Pulmonary artery endothelial cell (primary cell): ENCODE measurements at places on chromosomes 2 and 18.
A peak's percentile ranks its signal among the peaks of the same experiment; 100 is the strongest.

GRCh38 chr2:176174824-176175708 lies 13.4 kb upstream of the HOXD1 start:
- DNase-seq: no peak

DNA sequence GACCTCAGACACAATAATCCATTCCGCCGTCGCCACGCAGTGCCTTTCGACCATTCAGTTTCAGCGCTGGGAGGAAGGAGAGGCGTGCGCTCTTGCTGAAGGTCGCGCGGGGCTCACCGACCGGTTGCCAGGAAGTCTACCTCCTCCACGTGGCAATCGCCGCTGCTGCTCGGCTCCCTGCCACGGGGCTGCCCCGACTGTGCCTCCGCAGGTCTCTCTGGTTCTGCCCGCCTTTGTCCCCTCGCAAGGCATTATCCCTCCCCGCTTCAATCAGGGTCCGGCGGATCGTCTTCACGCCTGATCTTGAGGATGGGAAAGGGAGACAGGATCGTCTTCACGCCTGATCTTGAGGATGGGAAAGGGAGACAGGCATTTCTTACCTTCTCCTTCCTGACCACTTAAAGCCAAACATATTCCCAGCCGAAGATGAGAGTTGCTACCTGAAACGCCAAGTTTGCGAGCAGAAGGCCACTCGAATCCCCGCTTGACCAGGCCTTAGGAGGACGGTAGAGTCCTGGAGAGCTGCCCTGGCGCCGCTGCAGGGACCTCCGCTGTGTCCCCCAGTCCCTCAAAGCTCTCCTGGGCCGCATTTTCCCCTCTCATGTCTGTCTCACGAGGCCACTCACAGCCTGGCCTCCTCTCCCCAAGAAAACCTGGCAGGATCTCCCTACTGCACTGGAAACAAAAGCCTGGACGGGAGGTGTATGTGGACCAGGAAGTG lies 4.3 kb upstream of the GPR45 start:
- no peak for DNase-seq

- DNase-seq: no peak
Observed at GRCh38 chr2:104501929-104502328, 352.0 kb upstream of the POU3F3 start.

GRCh38 chr2:26581991-26582842 lies 58.9 kb downstream of the CIB4 start:
- DNase-seq: no peak

DNA sequence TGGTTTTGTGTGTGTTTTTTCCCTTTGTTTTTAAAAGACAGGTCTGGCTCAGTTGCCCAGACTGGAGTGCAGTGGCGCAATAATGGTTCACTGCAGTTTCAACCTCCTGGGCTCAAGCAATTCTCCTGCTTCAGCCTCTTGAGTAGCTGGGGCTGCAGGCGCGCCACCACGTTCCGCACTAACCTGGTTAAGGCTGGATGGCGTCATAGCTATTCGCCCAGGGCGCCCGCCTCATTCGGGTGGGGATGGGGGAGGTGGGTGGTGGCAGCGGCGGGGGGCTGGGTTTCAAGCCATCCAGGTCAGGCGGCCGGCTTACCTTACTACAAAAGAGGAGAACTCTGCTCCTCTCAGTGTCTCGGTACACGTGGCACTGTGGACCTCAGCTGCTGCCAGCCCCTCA lies 42.8 kb downstream of the EEF1B2 start:
- no peak for DNase-seq

GRCh38 chr18:36035253-36035652 lies 32.1 kb downstream of the RPRD1A start:
- DNase-seq: peak; percentile 72

DNA sequence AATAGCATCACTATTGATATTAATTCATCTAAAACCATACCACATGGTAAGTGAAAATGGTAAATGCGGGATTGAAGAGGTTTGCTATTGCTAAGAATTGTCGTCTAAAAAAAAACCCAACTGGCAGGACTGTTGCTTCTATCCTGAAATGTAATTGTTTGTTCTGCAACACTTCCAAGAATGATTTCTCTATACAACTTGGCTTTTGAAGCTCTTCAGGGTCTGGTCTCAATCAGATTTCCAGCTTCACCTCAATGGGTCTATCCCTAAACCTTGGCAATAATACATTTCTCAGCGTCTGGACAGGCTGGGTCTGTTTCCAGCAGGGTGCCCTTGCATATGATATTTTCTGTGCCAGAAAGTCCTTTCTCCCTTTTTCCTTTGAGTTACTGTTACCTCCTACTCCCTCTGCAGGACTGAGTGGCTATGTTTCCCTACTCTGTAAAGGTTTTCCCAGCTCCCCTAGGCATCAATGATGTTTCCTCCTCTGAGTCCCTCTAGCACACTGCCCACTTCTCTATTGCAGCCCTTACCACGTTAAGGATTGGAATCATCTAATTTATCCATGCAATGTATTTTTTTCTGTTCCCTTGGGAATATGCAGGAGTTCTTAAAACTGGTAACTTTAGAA lies 118.2 kb upstream of the REV1 start:
- no peak for DNase-seq

DNA sequence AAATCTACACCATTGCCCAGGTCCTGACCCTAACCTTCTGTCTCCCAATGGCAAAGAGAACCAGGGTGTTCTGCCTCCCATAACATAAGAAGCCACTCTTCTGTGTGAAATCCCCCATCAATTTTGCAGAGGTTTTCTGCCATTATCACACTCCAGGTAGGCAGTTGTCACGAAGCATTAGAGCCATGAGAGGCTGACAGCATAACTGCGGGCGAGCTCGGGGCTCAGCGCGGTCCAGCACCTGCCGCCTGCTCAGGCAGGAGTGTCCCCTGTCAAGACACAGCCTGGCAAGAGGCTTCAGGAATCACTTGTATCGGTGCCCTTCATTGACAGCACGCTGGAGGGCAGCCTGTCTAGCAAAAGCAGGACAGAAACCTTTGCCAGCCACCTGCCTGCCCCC lies 251.2 kb downstream of the SATB2 start:
- DNase-seq: no peak

DNA sequence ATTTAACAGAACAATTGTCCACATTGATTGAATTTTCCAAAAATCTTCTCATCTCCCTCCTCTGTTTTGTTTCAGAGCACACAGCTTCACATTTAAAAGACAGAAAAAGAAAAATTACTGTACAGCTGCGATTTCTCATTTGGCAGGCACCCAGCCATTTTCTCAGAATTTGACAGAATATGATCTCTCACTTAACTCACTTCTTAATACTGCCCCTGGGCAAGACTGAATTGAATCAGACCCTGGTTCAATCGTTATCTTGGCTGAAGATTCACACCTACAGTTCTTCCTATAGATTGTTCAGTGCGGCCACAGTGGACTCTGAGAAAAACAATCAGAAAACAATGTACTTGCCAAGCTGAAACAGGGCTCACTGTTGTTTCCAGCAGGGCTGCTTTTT lies 90.2 kb upstream of the LHCGR start:
- no peak for DNase-seq

- DNase-seq: no peak
Observed at GRCh38 chr2:109256921-109257320, 127.9 kb downstream of the SH3RF3 start.
